ENCODE measurements at places on chromosomes 11 and 22.
A peak's percentile ranks its signal among the peaks of the same experiment; 100 is the strongest.

- DNase-seq: no peak
Measured at GRCh38 chr11:106950067-106950491, 68.2 kb downstream of the GUCY1A2 start.

DNA sequence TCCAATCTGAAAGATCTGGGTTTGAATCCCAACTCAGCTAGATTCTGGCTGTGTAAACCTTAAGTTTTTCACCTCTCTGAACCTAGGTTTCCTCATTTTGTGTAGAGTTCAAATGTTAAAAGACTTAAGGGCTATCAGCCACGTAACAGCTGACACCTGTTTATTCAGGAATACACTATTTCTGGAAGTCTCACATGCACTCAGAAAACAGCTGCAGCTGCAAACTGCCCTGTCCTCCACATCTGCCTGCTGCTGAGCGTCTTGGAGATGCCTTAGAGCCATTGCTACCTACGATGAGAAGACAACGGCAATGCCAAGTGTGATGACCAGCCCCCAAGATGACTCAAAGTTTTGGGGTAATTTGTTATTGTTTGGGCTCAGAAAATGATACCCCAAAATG is 6.7 kb upstream of the TRIM44 start:
- DNase-seq: no peak

- no peak for DNase-seq
Measured at GRCh38 chr11:78856211-78856610, 281.5 kb upstream of the NARS2 start.

GRCh38 chr22:36301851-36302250 is 48.9 kb downstream of the APOL1 start:
- DNase-seq: no peak

DNA sequence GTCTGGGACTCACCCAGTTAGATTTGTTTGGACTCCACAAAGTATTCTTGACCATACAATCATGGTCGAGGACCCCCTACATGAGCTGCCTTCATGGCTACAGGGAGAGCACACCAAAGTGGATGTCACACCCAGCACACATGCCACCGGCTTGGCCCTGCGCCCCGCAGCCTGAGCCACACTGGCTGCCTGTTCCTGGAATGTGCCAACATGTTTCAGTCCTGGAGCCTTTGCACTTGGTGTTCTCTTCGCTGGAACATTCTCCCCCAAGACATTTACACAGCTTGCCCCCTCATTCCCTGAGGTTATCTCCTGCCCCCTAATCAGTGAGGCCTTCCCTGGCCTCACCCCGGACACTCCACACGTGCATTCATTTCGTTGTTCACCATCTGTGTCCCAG is 46.0 kb downstream of the PPARA start:
- no peak for DNase-seq

DNA sequence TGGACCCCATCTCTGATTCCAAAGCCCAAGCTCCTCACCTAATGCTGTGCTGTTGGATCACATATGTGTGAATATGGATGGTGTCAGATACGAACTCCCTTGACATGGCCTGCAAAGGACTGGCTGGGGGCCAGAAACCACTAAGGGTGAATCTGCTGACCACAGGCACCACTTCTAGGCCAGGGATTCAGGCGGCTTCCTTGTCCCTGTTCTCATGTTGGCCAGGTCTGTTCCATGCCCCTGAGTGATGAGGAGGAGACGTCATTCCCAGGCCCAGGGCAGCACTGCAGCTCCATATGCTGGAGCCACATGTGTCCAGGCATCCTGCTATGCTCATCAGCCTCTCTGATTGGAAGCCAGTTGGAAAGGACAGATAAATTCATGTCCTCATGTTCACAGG is 130.0 kb upstream of the BDNF start:
- DNase-seq: no peak

DNA sequence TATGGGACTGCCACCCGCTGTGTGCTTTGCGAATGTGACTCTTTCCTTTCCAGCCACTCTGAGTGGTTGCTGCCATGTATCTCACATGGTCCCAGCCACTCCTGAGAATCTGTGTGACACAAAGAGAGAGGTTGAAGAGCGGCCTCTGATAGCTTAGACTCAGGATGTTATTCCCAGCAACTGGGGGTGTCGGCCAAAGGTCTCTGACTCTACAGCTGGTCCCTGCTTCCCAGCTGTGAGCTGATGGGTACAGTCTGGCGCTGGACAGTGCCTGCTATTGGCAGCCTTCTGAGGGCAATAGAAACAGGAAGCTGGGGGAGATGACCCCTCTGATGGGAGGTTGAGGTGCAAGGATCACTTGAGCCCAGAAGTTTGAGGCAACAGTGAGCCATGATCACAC is 105.1 kb downstream of the RRAS2 start:
- no peak for DNase-seq

DNA sequence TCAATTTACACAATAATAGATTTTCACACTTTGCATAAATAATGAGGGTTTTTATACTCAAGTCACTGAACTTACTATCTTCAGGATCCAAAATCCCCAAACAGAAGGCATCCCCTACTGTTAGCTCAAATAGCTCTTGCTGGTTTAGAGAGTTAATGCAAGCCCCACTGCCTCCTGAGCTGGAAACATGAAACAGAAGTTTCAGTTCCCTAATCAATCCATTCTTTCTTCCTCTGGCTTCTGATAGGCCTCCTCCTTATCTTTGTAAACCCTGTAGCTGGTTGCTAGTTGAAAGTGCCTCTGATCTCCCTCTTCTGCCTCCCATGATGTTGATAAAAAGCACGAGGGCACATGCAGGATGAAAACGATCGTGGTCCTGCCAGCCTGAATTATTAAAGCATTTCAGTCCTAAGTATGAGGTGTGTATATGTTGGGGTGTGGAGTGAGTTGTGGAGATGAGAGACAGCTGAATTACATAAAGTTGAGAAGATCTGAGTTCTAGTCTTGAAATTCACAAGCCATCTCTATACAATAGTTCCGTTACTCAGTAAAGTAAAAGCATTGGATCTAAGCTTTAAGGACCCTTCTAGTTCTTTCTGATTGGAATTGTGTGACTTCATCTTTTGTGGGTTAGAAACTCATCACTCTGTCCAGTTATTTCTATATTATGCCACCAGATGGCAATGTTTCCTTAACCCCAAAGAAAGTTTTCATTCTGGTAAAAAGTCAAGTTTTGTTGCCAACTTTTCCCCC is 35.0 kb upstream of the EHF start:
- no peak for DNase-seq

- DNase-seq: peak; percentile 51
Measured at GRCh38 chr11:96188243-96189006, 154.6 kb downstream of the MAML2 start.

DNA sequence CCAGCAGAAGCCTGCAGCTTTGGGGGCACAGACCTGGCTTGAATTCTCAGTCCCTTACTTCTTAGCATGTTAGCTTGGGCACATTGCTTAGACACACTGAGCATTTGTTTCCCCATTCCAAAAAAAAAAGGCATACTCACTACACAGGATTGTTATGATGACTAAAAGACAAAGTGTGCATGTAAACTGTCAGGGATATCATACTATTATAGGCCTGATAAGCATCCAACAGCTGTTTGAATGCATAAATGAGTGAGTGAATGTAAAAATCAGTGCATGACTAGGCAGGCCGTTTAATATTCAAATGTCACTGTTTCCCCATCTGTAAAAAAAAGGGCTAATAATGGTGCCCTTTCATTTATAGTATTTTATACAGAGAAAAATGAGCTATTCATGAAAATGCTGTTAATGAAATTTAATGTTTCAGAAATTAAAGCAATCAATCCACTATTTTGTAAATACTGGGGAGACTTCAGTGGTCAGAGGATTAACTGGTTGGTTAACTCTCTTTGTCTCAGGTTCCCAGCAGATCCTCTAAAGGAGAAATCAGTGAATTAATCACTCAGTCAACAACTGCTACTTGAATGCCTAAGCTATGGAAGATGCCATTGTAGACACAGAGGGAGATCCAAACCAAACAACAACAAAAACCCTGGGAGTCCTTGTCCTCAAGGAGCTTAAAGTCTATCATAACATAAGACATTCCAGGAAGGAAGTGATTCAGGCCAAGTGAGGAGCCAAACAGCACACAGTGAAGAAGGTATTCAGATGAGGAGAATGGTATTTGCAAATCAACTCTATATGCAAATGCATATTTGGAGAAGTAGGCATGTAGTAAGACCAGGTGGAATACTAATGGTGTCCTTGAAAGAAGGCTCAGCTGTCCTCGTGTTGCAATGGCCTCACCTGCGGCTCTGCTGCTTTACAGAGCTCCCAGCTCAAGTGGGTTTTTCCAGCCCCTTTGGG is 26.8 kb downstream of the BARX2 start:
- no peak for DNase-seq

DNA sequence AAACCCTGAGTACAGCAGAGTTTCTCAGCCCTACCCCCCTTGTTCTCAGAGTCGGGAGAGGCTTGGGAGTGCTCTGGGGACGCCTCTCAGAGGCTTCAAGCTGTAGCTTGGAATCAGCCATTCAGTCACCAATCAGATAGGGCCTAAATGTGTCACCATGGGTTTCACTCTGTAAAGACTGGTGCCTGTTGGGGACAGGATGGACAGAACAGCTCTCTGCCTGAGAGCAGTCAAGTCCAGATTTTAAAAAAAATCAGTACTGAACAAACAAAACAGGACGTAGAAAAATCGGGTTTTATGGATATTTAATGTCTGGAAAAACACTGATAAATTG is 1.3 kb downstream of the FADD start:
- no peak for DNase-seq

DNA sequence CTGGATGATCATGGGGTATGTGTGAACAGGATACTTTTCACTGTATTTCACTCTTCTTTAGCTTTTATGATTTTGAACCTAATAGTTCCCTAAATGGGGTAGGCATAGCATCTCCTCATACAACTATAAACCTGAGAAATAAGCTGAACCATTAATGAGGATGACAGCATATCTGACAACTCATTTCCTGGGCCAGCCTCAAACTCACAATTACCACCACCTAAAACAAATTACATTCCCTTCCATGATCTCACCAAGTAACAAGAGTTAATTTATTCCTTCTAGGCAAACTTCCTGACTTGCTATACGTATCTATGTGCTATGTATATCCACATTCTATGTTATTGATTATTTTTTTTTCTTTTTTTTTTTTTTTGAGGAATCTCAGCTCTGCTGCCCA is 23.0 kb downstream of the SIK3 start:
- DNase-seq: no peak

DNA sequence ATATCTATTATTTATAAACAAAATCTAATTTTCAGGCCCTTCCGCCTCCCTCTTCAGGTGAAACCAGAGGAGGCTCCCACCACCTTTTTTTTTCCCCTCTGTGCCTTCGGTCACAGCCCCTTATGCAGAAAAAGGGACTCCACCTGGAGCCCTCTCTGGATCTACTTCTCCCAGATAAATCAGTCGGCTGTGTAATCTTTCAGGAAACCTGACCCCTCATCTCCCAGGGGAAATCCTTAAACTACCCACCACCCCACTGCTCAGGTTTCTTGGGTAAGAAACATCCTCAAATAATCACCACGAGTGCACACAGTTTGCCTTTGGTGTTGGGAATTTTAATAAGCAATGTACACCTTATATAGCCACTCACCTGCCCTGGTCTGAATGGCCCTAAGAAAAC is 104.2 kb downstream of the NAV2 start:
- no peak for DNase-seq

DNA sequence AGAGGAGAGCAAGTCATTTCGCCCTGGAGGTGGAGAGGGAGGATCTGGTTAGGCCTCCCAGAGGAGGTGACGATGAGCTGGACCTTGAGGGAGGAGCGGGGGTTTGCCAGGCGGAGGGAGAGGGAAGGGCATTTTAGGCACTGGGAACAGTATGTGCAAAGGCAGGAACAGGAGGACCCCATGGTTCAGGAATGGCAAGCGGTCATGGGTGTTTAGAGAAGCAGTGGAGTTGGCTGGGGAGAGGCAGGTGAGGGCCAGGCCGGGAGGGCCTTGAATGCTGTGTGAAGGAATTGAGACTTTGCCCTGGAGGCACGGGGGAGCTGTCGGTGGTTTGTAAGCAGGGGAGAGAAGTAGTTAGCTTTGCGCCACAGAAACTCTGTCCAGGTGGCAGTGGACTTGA is 10.3 kb downstream of the PRDM11 start:
- no peak for DNase-seq

DNA sequence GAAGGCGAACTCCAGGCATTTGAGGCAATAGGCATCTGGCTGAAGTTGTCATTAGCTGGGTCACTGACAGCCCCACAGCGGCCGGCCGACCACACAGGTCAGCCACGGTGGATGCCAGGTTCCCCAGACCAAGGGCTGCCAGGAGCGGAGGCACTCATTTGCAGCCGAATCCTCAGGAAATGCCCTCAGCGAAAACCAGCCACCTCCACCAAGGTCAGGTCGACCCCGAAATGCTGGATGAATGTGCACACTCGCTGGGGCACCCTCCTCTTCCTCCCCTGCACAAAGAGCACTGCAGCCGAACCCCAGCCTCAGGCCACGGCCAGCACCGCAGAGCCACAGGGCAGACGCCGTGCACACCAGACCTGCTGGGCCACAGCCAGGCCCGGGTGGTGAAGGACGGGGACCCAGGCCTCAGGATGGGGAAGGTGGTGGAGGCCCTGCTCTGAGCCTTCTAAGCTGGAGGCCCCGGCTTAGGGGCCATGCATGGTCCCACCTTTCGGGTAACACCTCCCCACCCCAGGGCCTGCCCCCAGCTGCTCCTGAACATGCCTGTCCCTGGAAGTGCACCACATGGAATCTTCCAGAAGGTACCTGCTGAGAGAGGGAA is 206.0 kb downstream of the BRD1 start:
- DNase-seq: no peak

GRCh38 chr11:59901306-59901705 is 22.7 kb downstream of the OOSP3 start:
- DNase-seq: no peak

- no peak for DNase-seq
Measured at GRCh38 chr11:13781153-13781552, 112.7 kb downstream of the FAR1 start.

- no peak for DNase-seq
Measured at GRCh38 chr11:11640152-11640551, 18.3 kb upstream of the GALNT18 start.

DNA sequence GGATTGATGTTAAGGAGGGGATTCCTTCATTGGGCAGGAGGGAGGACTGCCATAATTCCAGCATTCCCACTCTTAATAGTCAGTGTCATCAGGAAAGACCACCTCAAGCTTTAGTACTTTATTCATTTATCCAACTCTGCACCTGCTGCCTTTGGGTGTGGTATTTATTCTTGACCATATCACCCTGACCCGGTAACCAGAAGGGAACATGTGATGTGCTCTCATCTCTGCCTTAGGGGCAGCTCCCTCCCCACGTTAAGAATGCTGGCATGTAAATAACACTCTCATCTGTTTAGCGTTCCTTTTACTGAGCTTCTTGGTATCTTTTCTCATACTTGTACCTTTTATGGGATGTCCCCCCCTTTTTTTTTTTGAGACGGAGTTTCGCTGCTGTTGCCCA is 7.7 kb downstream of the CAT start:
- DNase-seq: no peak

- DNase-seq: no peak
Measured at GRCh38 chr11:10318527-10318802, 13.6 kb downstream of the ADM start.

- DNase-seq: no peak
Measured at GRCh38 chr11:133828871-133829270, 16.4 kb downstream of the SPATA19 start.

GRCh38 chr11:6733326-6734275 is 38.2 kb downstream of the OR2AG2 start:
- DNase-seq: no peak

- DNase-seq: no peak
Measured at GRCh38 chr11:31780078-31780477, 31.0 kb downstream of the PAX6 start.
